ENCODE measurements at places on chromosomes 11 and 22.
A peak's percentile ranks its signal among the peaks of the same experiment; 100 is the strongest.

DNA sequence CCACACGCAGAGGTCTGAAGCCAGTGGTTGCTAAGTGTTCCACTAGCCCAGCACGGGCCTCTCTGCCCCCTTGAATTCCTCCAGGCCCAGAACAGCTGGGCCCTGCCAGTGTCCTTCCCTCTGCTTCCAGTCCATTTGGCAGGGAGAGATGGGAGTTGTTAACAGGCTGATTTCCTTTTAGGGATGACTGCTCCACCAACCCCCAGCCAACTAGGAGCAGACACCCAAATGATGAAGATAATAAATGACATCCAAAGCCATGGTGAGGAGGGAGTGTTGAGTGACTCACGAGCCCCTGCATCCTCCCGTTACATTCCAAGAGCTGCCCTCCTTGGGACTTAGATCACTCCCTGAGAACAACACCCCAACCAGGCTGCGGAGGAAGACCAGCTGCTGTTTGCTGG, 20.6 kb downstream of the PARVA start:
- DNase-seq = no peak

GRCh38 chr11:70078095-70078780, at the start of gene ANO1:
Gene ANO1, plus strand, starts transcription at chr11:70078317. Its CDS starts 290 bp downstream, at chr11:70078607.
- no peak for DNase-seq

- no peak for DNase-seq
Observed at GRCh38 chr11:17013548-17014320, 480 bp downstream of the PLEKHA7 start.

GRCh38 chr22:31019191-31019930, 50.3 kb downstream of the TUG1 start:
- no peak for DNase-seq

- no peak for DNase-seq
Observed at GRCh38 chr11:763073-763463, 14.2 kb downstream of the GATD1 start.

GRCh38 chr11:87878373-87878825, 296.8 kb downstream of the RAB38 start:
- DNase-seq = no peak

DNA sequence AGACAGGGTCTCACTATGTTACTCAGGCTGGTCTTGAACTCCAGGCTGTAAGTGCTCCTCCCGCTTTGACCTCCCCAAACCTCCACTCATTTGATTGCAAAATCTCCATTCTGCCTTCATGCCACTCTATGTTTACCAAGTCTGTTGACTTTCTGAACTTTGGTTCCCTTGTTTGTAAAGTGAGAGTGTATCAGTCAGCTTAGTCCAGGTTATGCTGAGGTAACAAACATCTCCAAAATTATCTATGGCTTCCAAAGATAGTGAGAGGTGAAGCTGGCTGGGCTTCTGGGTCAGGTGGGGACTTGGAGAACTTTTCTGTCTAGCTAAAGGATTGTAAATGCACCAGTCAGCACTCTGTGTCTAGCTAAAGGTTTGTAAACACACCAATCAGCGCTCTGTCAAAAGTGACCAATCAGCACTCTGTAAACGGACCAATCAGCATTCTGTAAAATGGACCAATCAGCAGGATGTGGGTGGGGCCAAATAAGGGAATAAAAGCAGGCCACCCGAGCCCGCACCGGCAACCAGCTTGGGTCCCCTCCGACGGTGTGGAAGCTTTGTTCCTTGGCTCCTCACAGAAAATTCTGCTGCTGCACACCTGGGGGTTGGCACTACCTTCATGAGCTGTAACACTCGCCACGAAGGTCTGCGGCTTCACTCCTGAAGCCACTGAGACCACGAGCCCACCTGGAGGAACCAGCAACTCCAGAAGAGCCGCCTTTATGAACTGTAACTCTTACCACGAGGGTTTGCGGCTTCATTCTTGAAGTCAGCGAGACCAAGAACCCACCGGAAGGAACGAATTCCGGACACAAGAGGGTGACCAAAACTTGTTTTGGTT, 109.3 kb downstream of the MIAT start:
- DNase-seq = peak; percentile 1

DNA sequence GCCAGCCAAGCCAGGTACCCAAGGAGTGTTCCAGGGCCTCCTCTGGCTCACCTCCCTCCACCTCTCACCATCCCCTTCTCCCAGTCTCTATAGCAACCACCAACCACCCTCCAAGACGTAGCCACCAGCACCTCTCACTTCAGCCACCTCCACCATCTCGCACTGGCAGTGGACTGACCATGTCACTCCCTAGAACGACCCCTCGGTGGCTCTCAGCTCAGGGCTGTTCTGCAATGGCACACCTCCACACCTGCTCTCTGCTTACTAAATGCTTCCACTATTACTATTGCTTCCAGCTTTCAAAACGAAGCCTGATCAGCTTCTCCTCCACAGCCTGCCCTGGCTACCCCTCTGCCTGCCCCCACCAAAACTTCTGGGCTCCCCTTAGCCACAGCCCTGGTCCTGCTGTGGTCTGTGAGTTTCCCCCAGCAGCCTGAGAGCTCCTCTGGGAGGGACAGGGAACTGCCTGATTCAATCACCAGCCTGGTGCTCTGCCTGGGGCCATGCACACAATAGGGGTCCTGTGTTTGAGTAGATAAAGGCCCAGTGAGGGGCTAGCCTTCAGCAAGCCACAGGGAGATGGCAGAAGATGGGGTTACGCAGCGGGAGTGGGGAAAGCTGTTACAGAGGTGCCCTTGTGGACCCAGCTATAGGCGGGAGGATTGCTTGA, 17.5 kb upstream of the CBX7 start:
- no peak for DNase-seq

GRCh38 chr22:36124666-36125065, 35.9 kb downstream of the APOL3 start:
- DNase-seq = no peak

DNA sequence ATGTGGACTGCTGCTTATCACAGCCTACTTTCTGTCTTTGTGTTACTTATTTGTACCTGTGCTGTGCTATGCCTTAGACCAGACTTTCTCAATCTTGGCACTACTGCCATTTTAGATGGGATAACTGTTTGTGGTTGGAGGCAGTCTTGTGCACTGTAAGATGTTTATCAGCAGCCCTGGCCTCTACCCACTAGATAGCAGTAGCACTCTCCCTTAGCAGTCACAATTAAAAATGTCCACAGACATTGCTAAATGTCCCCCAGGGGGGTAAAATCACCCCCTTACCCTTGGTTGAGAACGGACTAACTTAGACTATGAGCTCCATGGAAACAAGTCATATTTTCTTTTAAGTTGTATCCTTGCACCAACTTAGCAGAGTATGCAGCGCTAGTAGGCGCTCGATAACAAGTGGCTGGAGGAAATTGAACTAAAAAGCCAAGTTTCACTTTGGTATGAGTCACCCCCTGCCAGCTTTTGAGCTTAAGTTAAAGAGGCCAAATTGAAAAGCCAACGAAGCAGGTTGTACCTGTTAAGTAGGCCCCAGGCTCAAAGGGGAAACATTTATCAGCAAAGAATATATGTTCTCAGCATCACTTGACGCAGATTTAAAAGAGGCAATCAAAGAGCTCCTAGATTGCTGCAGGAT, 304.8 kb upstream of the SORL1-AS1 start:
- no peak for DNase-seq

DNA sequence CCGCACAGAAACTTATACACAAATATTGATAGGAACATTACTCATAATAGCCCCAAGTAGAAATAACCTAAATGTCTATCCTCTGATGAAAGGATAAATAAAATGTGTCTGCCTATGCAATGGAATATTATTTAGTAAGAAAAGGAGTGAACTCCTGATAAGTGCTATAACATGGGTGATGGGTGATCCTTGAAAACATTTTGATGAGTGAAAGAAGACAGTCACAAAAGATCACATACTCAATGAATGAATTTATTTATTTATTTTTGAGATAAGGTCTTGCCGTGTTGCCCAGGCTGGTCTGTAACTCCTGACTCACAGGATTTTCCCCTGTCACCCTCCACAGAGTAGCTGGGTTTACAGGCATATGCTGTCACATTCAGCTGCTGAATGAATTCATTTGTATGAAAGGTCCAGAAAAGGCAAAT, 17.3 kb downstream of the RNF121 start:
- DNase-seq = no peak

DNA sequence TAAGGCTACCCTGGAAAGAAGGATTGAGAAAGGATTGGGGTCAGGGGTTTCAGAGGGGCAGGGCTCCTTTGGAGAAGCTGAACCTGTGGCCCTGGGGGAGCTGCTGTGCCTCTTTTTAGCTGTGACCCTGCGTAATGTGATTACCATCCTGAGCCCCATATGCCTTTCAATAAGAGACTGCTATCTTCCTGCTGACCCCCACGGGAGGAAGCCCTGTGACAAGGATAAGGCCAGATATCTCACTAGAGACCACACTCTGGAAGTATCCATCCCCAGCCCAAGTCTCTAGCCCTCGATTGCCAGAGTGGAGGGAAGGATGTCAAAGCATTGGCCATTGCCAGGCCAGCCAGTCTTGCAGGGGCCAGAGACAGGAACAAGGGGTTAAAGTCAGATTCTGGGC, 4.8 kb upstream of the SLC39A13 start:
- DNase-seq = no peak

- DNase-seq = no peak
Observed at GRCh38 chr11:45089676-45090499, 56.6 kb upstream of the PRDM11 start.

- DNase-seq = no peak
Observed at GRCh38 chr11:36211761-36212430, 77.3 kb downstream of the COMMD9 start.

GRCh38 chr11:108556019-108556418, 37.5 kb downstream of the EXPH5 start:
- DNase-seq = no peak

DNA sequence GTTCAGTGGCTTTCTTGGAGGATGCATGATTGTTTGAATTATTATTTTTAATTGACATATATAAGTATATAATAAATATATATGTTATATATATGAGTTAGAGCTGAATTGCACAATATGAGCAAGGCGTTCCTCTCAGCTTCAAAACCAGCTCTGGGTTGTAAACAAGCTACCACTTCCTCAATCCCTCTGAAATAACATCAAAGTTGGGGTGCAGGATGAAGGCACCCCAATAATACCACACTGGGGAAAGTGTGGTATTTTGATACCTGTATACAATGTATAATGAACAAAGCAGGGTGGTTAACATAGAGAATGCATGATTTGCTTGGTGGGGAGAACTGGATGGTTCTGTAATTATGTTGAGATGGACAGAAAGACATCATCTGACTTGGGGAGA, 1.7 kb upstream of the SORL1 start:
- no peak for DNase-seq

DNA sequence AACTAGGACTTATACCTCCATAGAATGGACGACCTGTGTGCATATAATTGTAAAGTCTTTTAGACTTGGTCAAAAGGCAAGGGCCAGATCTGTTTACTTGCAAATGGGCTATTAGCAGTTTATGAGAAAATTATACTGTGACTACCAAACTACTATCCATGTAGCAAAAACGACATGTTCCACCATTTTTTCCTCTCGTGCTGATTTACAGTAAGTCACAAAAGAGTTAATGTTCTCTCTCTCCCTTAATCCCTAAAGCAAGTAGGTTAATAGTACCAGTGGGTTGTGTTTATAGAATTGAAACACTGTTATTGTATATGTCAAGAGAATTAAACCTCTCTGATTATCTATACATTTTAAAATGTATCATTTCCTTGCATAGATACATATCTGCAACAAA, 147.3 kb downstream of the MAML2 start:
- DNase-seq = no peak

DNA sequence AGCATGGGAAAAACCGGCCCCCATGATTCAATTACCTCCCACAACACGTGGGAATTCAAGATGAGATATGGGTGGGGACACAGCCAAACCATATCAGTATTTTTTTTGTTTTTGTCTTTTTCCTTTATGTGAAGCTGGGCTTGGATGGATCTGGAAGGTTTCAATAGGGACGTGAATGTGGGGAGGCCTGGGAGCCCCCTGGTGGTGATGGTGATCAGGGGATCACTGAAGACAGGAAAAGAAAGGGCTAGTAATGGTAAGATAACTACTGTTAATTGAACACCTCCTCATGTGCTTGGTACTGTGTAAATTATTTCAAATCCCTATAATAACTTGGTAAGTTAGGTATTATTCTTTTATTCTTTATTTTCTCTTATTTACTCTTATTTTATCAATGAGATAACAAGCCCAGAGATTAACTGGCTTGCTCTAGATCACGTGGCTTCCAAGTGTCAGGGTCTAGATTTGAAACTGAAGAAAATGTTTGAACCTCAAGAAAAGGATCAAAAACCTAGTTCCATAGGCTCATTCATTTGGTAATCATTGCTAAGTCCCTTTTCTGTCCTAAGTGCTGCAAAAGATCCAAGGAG, 364.2 kb downstream of the TENM4 start:
- DNase-seq = no peak

GRCh38 chr11:95360377-95361075, 129.5 kb upstream of the SESN3 start:
- no peak for DNase-seq

GRCh38 chr11:41050791-41051190, 408.7 kb downstream of the LRRC4C start:
- no peak for DNase-seq

DNA sequence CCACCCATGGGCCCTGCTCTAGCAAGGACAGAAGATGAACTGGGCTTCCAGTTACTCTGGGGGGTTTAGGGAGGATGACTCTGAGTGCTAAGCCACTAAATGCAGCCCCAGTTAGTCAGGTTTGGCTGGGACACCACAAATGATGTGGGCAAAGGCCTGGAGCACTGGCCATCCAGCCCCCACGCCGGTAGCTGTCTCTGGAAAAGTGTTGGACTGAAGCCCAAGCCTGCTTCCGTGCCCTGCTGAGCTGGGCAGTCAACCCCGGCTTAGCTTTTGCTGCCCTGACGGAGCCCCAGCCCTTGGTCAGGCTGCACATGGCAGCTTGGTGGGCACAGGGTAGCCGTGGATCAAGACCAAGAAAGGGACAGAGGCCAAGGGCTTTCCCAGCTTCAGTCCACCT, 5.7 kb upstream of the GSTP1 start:
- DNase-seq = no peak

DNA sequence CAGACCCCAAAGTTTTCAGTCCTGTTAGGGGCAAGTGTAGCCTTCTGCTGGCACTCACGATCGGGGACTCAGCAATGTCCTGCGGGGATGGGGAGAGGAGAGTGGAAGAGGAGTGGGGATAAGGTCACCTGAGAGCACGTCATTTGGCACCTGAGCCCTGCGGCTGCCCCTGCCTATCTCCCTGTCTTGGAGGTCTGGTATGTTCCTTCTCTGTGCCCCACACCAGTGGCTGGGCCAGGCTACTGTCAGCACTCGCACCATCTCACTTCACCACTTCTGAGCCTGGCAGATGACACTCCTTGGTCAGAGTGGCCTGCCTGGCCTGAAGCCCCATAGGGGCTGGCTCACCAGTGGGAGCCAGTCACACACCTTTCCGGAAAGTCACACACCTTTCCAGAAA, 20.1 kb upstream of the CHADL start:
- no peak for DNase-seq

- no peak for DNase-seq
Observed at GRCh38 chr11:74235121-74235520, 64.0 kb downstream of the PPME1 start.

Measured in stimulated activated CD8-positive, alpha-beta memory T cell treated with anti-CD3 and anti-CD28 coated beads, Interleukin-2, amount 100 ng/mL, for 48 hours (primary cell).